Memory B cell (primary cell): ENCODE measurements at places on chromosomes 2 and 18.

DNA sequence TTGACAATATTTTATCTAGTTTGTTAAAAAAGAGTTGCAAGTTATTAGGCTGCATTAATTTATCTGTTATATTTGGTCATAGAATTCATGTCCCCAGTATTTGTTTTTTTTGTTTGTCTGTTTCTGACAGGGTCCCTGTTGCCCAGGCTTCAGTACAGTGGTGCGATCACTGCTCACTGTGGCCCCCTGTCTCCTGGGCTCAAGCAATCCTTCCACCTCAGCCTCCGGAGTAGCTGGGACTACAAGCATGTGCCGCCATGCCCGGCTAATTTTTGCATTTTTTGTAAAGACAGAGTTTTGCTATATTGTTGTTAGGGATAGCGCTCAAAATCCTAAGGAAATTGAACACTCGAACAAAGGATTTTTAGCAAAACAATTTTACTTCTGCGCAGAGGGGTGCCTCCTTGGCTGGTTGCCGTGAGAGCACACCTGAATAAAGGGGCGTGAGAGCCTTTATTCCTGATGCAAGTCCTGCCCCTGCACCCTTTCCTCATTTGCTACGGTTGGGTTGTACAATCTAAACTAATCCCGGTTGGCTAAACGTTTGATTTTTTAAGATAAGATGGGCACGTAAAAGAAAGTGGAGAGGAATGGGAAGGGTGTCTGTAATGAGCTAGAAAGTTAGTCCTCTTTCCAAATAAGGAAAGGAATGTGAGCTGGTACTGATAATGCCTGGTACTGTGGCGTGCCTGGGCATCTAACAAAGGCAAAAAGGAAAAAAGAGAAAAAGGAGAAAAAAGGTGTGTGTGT, 65.5 kb downstream of the COMMD1 start:
- no peak for DNase-seq
- peaks cover 2% of the 10 kb centered on the region for H3K36me3 ChIP-seq
- H3K27ac ChIP-seq: no peak overlapping the region

- no peak overlapping the region for H3K27ac ChIP-seq
- no peaks in the 10 kb centered on the region for H3K4me1 ChIP-seq
- no peaks in the 10 kb centered on the region for H3K36me3 ChIP-seq
- DNase-seq: no peak
Observed at GRCh38 chr2:193776988-193777387, 1582.3 kb upstream of the TMEFF2 start.

DNA sequence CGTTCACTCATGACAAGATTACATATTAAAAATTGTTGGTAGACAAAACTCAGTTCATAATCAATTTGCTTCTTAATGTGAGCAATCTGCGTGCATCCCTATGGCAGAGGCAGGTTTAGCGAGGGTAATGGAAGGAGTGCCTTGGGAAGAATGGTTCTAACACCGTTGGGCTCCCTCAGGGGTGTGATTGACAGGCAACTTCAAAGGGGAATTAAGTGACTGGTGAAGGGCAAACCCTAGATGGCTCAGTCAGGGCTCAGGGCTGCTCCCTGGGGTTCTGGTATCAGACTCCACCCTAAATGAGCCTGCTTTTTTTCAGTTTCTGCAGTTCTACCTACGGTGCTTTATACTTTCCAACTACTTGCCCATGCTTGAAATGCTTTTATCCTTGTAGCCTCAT, 419.5 kb upstream of the CELF4 start:
- no peaks in the 10 kb centered on the region for H3K4me1 ChIP-seq
- DNase-seq: no peak
- H3K4me3 ChIP-seq: no peak overlapping the region
- no peak overlapping the region for H3K27ac ChIP-seq
- H3K36me3 ChIP-seq: no peaks in the 10 kb centered on the region

DNA sequence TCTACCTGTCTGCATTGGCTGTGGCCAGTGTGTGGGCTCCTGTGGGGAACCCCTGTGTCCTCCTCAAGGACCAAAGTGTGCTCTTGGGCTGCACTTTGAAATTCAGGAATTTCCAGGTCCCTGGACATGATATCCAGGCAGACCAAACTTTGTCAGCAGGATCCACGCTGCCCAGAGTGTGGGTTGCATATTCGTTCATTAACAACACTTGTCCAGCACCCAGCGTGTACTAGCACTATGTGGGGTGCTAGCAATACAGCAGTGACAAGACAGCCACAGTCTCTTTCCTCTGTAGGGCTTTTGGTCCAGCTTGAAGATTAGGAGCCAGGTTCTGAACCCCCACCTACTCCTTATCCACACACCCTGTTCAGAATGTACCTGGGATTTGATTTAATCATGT, 304.5 kb downstream of the ZNF521 start:
- H3K4me1 ChIP-seq: no peaks in the 10 kb centered on the region
- no peaks in the 10 kb centered on the region for H3K36me3 ChIP-seq
- H3K4me3 ChIP-seq: no peak overlapping the region
- peaks cover 2% of the 10 kb centered on the region for H3K27me3 ChIP-seq
- DNase-seq: no peak

DNA sequence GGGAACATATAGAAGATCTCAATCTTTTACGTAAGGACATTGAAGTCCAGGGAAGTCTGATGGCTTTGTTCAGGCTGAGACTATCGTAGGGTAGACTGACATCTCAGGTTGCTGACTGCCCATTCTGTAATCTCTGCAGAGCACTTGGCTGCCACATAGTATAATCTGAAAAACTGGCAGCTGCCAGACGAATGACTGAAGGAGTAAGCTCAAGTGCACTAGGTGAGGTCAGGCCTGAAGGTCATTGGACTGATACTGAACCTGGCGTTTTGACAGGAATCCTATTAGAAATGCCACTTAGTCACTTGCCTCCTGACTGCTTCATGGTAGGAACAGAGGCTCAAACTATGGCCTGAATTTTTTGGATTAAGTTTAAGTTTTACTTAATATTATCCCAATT, 23.5 kb downstream of the GPD2 start:
- H3K27ac ChIP-seq: no peak overlapping the region
- no peak for DNase-seq
- H3K36me3 ChIP-seq: peaks cover 5% of the 10 kb centered on the region
- H3K4me3 ChIP-seq: no peak overlapping the region
- no peaks in the 10 kb centered on the region for H3K27me3 ChIP-seq

DNA sequence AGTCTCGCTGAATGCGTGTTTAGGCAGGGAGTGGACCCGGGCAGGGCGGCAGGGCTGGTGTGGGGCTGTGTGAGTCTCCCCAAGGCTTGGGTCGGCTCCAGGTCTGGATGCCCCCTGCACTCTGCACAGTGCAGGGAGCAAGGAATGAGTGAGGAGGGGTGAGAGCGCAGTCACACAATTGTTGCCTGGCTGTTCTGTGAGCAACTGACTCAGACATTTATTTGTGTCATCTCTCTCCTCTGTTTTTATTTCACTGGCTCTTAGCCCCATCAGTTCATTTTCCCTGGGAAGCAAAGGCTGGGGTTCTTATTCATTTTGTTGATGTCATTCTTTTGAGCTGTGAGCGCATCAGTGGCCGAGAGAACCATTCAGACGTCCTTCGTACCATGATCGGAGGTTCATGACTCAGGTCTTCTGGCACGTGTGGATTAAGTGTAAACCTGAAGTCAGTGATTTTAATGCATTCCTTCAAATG, 61.1 kb downstream of the GATA6 start:
- no peak overlapping the region for H3K27ac ChIP-seq
- H3K4me1 ChIP-seq: no peaks in the 10 kb centered on the region
- no peak overlapping the region for H3K4me3 ChIP-seq
- no peaks in the 10 kb centered on the region for H3K36me3 ChIP-seq
- DNase-seq: no peak

DNA sequence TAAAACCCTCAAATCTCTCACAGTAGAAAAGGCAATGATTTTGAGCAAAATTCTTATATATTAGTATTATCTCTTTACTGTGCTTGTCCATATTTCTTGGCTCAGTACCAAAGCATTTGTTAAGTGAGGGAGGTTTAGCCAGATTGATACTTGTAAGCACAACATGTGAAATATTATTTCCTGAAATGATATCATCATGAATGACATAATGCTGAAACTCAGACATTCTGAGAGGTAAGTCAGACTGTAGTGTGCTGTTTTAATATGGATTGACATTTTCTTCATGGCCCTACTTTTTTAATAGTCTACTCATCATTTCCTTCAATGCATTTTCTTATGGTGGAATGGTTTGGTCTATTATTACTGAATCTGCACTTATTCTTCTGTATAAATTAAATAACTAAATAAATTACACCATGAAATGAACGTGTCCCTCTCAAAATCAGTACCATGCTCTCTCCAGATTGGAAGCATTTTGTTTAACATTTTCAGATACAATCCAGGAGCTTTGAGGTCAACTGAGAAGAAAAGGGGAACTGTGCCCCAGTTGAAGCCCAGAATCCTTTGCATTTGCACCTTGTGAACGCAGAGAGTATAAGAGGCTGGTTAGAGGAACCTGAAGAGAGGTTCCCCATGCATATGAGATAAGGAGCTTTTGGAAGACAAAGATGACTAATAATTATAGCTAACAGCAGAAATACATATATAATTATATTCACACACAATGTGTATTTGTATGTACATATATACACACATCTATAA, 50.1 kb upstream of the CRACDL start:
- H3K27me3 ChIP-seq: no peaks in the 10 kb centered on the region
- H3K4me3 ChIP-seq: no peak overlapping the region
- H3K36me3 ChIP-seq: no peaks in the 10 kb centered on the region
- H3K27ac ChIP-seq: no peak overlapping the region
- DNase-seq: no peak

GRCh38 chr2:235864733-235865515, 303.3 kb downstream of the GBX2 start:
- H3K27ac ChIP-seq: no peak overlapping the region
- no peak for DNase-seq
- no peaks in the 10 kb centered on the region for H3K4me1 ChIP-seq

GRCh38 chr2:209471037-209471436, 47.2 kb downstream of the MAP2 start:
- H3K4me1 ChIP-seq: peaks cover 3% of the 10 kb centered on the region
- no peaks in the 10 kb centered on the region for H3K36me3 ChIP-seq
- H3K27me3 ChIP-seq: peaks cover 2% of the 10 kb centered on the region
- no peak for DNase-seq

DNA sequence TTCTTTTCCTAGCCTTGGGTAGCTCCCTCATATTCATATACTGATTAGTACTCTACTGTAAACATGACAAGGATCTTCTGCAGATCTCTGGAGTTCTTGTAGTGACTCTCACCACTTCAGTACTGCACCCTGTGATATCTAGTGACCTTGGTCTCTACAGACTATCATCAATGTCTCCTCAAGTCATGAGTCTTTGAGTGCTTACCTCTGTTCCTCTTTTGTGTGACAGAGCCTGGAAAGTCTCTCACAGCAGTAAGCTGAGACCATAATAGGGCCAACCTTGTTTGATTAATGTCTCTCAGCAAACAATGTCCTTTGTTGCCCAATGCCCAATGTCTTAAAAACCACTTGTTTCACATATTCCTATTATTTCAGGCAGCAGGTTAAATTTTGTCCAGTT, 34.2 kb upstream of the BAZ2B start:
- H3K27ac ChIP-seq: no peak overlapping the region
- no peaks in the 10 kb centered on the region for H3K27me3 ChIP-seq
- no peak overlapping the region for H3K4me3 ChIP-seq
- no peaks in the 10 kb centered on the region for H3K4me1 ChIP-seq
- DNase-seq: no peak

- no peaks in the 10 kb centered on the region for H3K27me3 ChIP-seq
- H3K4me3 ChIP-seq: no peak overlapping the region
- no peaks in the 10 kb centered on the region for H3K36me3 ChIP-seq
- no peak overlapping the region for H3K27ac ChIP-seq
- no peak for DNase-seq
Observed at GRCh38 chr18:39190508-39190907, 1624.9 kb upstream of the CELF4 start.

- no peaks in the 10 kb centered on the region for H3K36me3 ChIP-seq
- no peaks in the 10 kb centered on the region for H3K4me1 ChIP-seq
- DNase-seq: no peak
- H3K27ac ChIP-seq: no peak overlapping the region
Observed at GRCh38 chr2:56449449-56449860, 265.7 kb downstream of the CCDC85A start.

GRCh38 chr2:69914950-69915945, at the start of gene MXD1:
Gene MXD1 (plus strand): TSS chr2:69915109. CDS start chr2:69915331, 222 bp downstream.
- peaks cover 6% of the 10 kb centered on the region for H3K36me3 ChIP-seq
- peaks cover 16% of the 10 kb centered on the region for H3K4me1 ChIP-seq
- peak within 1 kb of the TSS; percentile 82 for H3K4me3 ChIP-seq
- no peaks in the 10 kb centered on the region for H3K27me3 ChIP-seq

GRCh38 chr18:48279312-48279711, 129.9 kb downstream of the ZBTB7C start:
- no peaks in the 10 kb centered on the region for H3K4me1 ChIP-seq
- H3K27me3 ChIP-seq: peaks cover 9% of the 10 kb centered on the region
- H3K27ac ChIP-seq: no peak overlapping the region
- DNase-seq: no peak
- H3K36me3 ChIP-seq: no peaks in the 10 kb centered on the region

DNA sequence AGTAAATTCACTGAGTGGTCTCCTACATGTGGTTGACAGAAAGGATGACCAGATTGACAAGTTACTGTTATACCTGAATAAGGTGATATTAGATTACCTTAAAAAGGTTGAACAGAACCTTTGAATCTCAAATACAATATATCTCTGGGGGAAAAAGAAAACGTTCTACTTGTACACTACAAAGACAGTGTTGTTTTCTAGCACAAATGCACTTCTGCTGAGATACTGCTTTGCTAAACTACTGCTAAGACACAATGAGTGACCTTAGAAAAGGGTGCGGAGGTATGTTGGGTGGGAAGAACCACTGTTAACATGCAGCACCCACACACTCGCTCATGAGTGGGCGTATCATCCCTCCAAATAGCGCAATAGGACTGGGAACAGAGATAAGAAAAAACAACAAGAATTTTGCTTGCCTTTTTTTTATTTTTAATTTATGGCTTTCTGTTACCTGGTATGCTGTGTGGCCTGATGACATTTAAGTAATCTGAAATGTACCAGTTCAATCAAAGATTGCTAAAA, 6.1 kb downstream of the BCL2 start:
- H3K36me3 ChIP-seq: peaks cover 19% of the 10 kb centered on the region
- H3K27me3 ChIP-seq: no peaks in the 10 kb centered on the region
- peak overlapping the region; percentile 99 for H3K27ac ChIP-seq
- peaks cover 56% of the 10 kb centered on the region for H3K4me1 ChIP-seq

GRCh38 chr2:217433522-217433921, 569.3 kb downstream of the TNS1 start:
- no peak overlapping the region for H3K27ac ChIP-seq
- no peaks in the 10 kb centered on the region for H3K4me1 ChIP-seq
- H3K4me3 ChIP-seq: no peak overlapping the region
- no peaks in the 10 kb centered on the region for H3K27me3 ChIP-seq

DNA sequence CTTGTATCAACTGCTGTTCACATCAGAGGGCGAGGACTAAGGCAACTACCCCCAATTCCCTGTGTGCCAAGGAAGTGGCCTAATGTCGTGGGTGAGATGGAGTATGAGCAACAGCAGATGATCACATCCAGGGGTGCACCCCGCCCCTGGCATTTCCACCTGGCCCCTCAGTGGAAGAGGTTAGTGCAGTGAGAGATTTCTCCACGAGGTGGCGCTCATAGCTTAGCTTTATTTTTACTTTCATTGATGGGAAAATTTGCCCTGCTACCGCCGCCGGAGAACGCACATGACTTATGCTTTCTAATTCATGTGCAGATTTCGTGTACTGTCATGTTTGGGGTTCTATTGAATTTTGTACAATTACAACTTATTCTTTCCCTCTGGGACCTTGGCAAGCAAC, 470.6 kb upstream of the MEX3C start:
- H3K27ac ChIP-seq: no peak overlapping the region
- DNase-seq: peak; percentile 37
- peaks cover 5% of the 10 kb centered on the region for H3K4me1 ChIP-seq
- peaks cover 11% of the 10 kb centered on the region for H3K27me3 ChIP-seq
- no peak overlapping the region for H3K4me3 ChIP-seq
- H3K36me3 ChIP-seq: no peaks in the 10 kb centered on the region
